ENCODE measurements at places on chromosomes 11 and 22.

DNA sequence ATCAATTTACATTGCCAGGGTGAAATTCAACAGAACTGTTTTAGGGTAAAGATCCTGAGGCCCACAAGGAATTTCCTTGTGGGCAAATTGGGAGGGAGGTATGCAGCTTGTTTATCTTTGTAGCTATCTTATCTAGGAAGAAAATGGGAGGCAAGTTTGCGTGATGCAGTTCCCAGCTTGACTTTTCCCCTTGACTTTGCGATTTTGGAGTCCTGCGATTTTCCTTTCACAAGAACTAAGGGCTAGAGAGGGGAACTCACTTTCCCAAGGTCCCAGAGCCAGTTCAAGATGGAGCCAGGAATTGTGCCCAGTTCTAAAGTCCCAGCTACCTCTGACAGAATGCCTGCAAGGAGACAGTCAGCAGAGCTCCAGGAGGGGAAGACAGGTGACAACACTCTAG is 30.7 kb downstream of the RIBC2 start:
- DNase-seq: no peak

- no peak for DNase-seq
Observed at GRCh38 chr11:112267188-112267591, 6.5 kb upstream of the PLET1 start.

GRCh38 chr11:126756421-126756820 is 244.1 kb downstream of the KIRREL3 start:
- DNase-seq: no peak

GRCh38 chr11:1060852-1061616 is 13.6 kb upstream of the MUC2 start:
- no peak for DNase-seq

DNA sequence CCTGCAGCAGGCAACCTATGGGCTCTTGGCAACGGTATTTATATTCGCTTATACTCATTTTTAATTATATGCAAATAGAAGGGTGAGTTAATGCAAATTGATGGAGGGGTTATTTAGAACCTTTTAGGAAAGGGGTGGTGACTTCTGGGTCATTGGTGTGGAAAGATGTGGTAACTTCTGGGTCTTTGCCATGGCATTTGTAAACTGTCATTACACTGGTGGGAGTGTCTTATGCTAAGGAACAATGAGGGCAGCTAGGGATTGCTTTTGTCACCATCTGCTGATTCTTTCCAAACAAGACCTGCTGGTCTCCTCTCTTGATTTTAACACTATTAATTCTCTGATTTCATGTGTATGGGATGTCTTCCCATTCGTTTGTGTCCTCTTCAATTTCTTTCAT is 11.7 kb upstream of the KAT5 start:
- DNase-seq: no peak

DNA sequence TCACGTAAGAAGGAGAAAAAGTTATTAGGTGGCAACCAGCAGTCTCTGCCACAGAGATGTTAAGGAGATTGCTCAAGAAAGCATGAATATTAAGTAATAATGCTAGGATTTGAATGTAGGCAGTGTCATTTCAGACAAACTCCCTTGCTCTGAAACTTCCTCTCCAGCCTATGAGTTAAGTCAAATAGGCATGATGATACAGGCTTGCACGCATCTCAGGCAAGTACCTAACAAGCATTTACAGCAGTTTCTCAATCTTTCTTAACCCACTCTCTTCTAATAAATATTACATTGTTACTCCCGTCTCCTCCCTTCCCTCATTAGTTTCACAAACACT is 72.7 kb downstream of the RAB38 start:
- DNase-seq: no peak

DNA sequence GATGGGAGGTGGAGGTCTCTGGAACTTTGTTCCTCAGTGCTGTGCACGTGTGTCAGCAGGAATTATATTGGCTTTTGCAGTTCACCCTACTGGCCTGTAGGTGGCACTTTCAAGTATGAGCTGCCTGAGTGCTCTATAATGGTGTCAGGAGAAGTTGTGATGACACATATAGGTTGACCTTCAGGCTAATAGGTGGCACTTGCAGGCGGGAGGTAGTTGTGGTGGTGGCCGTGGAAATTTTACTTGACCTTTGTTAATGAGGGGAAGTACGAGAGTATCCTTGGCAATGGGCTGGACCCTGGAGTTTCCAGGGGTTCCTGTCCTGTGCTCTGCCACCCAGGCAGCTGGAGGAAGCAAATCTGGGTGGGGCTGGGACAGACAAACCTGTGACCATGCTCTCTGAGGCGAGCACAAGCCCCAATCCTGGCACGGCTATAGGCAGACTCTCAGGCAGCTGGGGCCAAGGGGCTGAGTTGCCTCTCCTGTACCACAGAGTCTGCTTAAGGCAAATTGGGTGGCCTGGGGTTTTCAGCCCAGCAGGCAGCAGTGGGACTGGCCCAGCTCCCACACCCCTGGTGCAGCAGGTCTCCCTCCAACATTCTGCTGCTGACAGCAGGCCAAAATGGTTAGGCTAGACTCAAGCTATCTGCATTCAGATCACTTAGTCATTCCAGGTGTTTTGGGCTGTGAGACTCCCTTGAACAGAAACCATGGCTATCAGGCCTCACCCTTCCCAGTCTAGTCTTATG is 147.5 kb upstream of the CTSC start:
- DNase-seq: peak; percentile 14

- no peak for DNase-seq
Observed at GRCh38 chr22:28108851-28109250, 189.8 kb upstream of the PITPNB start.

- DNase-seq: peak; percentile 58
Observed at GRCh38 chr11:59186130-59186594, 14.2 kb downstream of the DTX4 start.

DNA sequence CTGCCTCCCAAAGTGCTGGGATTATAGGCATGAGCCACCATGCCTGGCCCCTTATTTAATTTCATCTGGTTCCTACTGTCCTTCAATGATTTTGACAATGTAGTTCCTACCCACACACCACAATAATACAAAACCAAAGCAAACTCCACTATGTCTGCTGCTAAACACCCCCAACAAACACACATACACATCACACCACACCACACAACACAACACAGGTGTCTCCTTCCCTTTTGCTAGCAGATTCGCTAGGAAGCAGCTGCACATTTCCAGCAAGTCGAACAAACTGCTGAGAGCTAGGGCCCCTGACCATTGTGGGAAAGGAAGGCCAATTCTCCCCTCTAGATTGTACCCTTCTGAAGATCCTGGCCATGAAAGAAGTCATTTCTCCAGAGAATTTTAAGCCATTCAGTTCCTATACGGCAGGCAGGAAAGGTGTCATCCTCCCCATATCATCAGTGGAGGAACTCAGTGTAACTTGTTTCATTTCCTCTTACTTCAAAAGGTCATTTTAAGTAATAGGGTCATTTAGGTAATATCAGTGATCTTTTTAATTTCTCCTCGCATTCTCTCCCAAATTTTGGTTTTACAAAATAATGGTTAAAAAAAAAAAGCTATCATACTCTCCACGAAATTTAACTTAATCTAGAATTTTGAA is 18.5 kb downstream of the NUMA1 start:
- no peak for DNase-seq

DNA sequence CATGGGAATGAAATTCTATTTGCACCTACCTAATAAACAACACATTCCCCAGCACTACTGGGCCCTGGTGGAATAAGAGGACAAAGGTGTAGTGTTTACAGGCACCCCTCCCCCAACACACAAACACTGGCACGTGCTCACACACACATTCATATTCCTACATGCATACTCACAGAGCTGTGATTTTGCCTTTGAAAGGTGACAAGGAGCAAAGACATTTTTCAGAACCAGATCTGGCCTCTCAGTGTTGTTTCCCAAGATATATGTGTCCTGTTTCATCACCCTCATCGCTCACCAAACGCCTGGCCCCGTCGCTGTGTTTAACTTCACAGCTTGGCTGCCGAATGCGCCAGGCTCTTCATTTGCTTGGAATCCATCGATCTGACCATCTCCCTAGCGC is 292.6 kb downstream of the NTM start:
- no peak for DNase-seq

GRCh38 chr22:30602049-30602448 is 4.9 kb upstream of the TCN2 start:
- DNase-seq: no peak

DNA sequence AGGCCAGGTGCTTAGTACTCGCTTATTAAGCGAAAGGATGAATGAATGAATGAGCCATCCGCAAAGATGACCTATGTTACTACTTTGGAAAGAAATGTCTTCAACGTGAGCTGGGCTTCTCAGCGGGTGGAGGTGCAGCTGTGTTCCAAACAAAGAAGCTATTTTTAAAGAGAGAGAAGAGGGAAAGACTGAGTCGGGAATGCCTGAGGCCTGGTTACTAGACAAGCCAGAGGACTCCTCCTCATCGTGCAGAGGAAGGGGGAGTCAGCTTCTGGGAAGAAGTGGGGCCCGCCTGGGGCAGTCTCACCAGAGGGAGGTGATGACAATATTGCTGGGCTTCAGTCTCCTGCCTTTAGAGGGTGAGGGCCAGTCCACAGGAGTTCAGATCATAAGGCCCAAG is 30.4 kb upstream of the CD5 start:
- no peak for DNase-seq

GRCh38 chr11:98099371-98099770 is 921.4 kb upstream of the CNTN5 start:
- no peak for DNase-seq

GRCh38 chr22:28711341-28711740 is 30.3 kb downstream of the CHEK2 start:
- DNase-seq: no peak

DNA sequence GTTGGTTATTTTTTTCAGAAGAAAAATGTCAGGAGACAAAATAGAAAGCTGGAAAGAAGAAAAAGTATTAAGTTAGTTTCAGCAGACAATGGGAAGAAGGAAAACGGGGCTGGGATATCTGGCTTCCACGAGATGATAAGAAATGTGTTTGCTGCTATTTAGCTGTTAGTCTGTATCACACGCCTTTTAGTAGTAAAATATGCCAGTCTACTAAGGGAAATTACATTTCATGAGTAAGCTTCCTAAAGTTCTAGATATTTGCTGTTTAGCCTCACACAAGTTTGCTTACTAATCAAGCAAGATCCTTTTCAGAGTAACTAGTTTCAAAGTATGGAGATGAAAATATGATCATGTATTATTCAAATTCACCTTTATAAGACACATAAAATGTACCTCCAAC is 1.5 kb downstream of the OR51B4 start:
- no peak for DNase-seq

DNA sequence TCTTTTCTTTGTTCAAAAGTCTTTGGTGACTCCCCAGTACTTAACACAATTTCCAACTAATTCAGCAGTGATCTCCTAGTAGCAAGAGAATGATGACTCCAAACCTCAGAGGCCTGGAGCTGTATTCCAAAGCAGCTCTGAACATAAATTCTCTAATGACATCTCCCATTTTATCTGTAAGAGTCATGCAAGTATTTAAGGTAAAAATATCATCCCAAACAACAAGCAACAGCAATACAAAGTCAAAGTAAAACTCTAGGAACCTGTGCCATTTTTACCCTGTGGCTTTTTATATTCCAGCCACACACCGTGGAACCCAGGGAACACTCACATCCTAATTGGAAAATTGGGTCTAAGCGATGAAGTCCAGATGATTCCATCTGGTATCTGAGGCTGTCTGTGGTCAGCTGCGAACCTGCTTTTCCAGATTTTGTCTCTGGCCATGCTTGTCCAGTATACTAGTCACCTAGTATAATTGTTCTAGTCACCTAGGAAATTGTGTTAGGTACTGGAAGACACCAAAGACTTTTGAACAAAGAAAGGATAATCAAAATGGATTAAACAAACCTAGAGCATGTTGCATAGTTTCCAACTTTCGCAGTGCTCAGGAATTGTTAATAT is 92.3 kb upstream of the SLC25A18 start:
- no peak for DNase-seq

GRCh38 chr11:78938971-78939370 is 364.3 kb upstream of the NARS2 start:
- no peak for DNase-seq

Data from stimulated activated CD4-positive, alpha-beta T cell treated with anti-CD3 and anti-CD28 coated beads, Interleukin-4, amount 100 ng/mL, for 1 hour (primary cell).